ENCODE measurements at places on chromosomes 7 and 10. TPM values are rescaled to one million over a fixed set of nuclear protein-coding genes. Genes with fewer than 3 reads are reported as not detected.

MACC1 gene
- 2.6 TPM for total RNA-seq

CRYGN gene
- total RNA-seq: not detected

FAM20C gene
- 0.98 TPM for total RNA-seq

STEAP1B gene
- total RNA-seq: 4.1 TPM

PRPS1L1 gene
- not detected for total RNA-seq

PILRA gene
- total RNA-seq: 6.8 TPM

GPC2 gene
- 2.6 TPM for total RNA-seq

COL26A1 gene
- not detected for total RNA-seq

PRKAR2B gene
- total RNA-seq: 0.57 TPM

GBX1 gene
- total RNA-seq: not detected

THSD7A gene
- not detected for total RNA-seq

CRPPA gene
- 1.7 TPM for total RNA-seq

UBTD1 gene
- total RNA-seq: 3.3 TPM

ZMIZ1 gene
- 54.4 TPM for total RNA-seq

SNCG gene
- not detected for total RNA-seq

DNAJB9 gene
- 41.2 TPM for total RNA-seq

TSPAN33 gene
- total RNA-seq: 17.0 TPM

TEX36 gene
- not detected for total RNA-seq

CTBP2 gene
- 61.3 TPM for total RNA-seq

RUFY2 gene
- total RNA-seq: 23.4 TPM

DNA sequence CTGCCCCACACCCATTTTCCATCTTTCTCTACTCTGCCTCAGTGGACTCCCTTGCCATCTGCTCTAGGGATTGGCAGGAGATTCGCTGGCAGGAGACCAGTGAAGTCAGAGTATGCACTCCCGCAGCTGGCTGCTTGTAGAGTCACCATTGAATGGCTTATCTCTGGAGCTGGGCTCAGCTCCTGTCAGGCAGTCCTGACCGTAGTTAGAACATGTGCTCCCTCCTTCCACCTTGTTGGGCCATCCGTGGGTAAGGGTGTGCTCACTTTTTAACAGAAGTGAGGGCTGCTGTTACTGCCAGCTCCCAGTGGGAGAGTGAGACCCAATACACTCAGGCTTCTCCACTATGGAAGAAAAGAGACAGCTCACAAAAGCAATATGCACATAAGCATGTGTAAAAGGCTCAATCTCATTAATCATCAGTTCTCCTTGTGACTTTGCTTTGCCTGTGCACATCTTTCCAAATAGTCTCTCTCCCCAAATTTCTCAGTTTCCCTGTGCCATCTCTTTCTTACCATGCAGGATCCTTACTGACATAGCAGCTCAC, 773.3 kb downstream of the GRID1 start:
- DNase-seq: no peak
- H3K27ac ChIP-seq: no peak overlapping the region
- no peak overlapping the region for H3K4me3 ChIP-seq
- H3K36me3 ChIP-seq: no peaks in the 10 kb centered on the region
- H3K4me1 ChIP-seq: no peaks in the 10 kb centered on the region

DNA sequence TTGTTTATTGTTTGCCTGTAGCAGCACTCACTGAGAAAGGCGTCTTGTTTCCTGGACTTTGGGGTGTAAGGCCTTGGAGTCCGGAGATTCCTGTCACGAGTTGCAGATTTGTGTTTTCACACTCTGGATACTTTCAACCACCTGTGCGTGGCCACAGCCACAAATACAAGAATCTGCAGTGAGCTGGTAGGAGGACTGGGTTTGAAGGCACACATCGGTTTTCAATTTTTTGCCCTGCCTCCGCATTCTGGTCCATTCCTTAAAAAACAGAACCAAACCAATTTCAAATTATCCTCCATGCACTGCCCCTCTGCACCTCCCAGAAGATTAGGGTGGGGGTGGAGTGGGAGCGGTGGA, 619 bp downstream of the EXOC4 start:
- peaks cover 6% of the 10 kb centered on the region for H3K36me3 ChIP-seq
- peaks cover 47% of the 10 kb centered on the region for H3K4me1 ChIP-seq
- H3K27ac ChIP-seq: peak overlapping the region; percentile 80
- peak overlapping the region; percentile 96 for H3K4me3 ChIP-seq

- no peak overlapping the region for H3K27ac ChIP-seq
- no peaks in the 10 kb centered on the region for H3K36me3 ChIP-seq
- peaks cover 41% of the 10 kb centered on the region for H3K27me3 ChIP-seq
These were observed 74.6 kb downstream of the WDFY4 start for GRCh38 chr10:48759113-48759901.

GRCh38 chr7:140674356-140674800, 1.6 kb downstream of the ADCK2 start:
- DNase-seq: no peak
- H3K27me3 ChIP-seq: no peaks in the 10 kb centered on the region
- H3K36me3 ChIP-seq: no peaks in the 10 kb centered on the region
- H3K4me1 ChIP-seq: peaks cover 29% of the 10 kb centered on the region
- H3K27ac ChIP-seq: no peak overlapping the region

GRCh38 chr10:122232769-122233168, 38.3 kb upstream of the BTBD16 start:
- H3K4me1 ChIP-seq: no peaks in the 10 kb centered on the region
- no peaks in the 10 kb centered on the region for H3K36me3 ChIP-seq
- H3K4me3 ChIP-seq: no peak overlapping the region
- DNase-seq: no peak
- no peak overlapping the region for H3K27ac ChIP-seq

- no peak for DNase-seq
- H3K4me3 ChIP-seq: no peak overlapping the region
These were observed 265.1 kb downstream of the ZEB1 start for GRCh38 chr10:31584098-31584631.

DNA sequence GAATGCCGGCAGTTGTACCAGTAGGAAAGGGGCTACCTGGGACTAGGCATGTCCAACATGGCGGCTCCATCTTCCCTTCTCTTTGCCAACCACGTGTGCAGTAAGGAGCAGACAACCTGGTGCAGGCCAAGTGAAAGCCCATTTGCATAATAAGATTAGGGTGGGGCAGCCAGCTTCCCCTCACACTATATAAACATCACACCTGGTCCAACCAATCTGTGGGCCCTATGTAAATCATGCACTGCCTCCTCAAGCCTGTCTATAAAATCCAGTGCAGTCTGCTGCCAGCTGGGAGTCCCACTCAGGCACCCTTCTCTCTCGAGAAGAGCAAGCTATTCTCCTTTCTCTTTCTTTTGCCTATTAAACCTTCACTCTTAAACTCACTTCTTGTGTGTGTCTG, 429.3 kb downstream of the CALN1 start:
- no peaks in the 10 kb centered on the region for H3K36me3 ChIP-seq
- no peak for DNase-seq
- peaks cover under 1% of the 10 kb centered on the region for H3K4me1 ChIP-seq

DNA sequence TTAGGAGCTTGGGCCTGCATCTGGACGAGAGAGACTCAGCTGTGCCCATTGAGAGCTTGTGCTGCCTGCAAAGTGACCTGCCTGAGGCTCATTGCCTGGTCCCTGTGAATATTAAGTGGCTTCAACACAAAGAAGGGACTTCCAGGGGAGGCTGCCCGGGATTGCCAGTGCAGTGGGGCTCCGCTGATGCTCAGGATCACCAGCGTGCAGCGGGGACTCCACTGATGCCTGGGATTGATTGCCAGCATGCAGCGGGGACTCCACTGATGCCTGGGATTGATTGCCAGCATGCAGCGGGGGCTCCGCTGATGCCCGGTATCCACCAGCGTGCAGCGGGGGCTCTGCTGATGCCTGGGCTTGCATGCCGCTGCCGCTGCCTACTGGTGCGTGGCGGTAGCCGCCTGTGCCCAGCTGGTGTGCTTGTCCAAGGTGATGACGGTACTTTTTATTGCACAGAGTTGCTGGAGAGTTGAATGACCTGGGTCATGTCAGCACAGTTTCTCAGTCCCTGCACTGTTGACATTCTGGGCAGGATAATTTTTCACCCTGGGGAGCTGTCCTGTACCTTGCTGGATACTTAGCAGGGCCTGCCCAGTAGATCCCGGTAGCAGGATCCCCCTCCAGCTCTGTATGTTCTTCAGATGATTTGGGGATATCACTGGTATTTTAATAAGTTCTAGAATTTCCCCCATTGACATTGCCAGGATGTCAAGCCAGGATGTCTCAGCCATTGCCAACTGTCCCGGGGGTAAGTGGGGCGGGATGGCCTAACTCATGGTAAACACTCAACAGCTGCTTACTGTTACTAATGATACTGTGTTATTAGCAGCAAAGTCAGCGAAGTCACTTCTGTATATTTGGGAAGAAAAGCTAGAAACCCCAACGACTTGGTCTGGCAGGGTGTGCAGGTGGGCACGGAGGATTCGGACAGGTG, 13.0 kb downstream of the DOCK1 start:
- no peaks in the 10 kb centered on the region for H3K4me1 ChIP-seq
- no peak overlapping the region for H3K27ac ChIP-seq
- no peaks in the 10 kb centered on the region for H3K27me3 ChIP-seq
- no peaks in the 10 kb centered on the region for H3K36me3 ChIP-seq
- H3K4me3 ChIP-seq: no peak overlapping the region

DNA sequence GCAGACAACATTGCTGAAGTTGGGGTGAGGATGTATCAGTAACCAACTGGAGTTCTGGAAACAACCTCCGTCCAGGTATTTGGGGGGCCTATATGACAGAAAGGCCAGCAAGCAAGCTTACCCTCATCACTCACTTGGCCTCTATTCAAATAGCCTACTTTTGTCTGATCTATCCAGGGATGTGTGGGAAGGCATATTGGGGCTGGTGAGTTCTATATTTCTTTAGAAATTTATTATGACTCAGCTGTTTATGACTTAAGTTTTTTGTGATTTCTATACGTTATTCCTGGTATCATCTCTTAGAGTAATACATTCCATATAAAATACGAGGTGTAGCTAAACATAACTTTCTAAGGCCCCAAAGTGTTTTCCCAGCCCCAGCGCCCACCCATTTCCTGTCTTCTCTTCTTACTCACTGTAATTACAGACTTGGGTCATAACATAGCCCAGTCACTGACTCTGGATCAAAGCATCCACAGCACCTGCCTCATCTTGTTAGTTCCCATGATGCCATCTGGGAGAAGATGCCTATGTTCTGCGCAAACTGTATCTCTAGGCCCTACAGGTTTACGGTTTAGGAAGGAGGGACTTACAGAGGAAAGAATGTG, 18.1 kb downstream of the GARS1 start:
- no peak overlapping the region for H3K4me3 ChIP-seq
- no peaks in the 10 kb centered on the region for H3K27me3 ChIP-seq
- peaks cover 51% of the 10 kb centered on the region for H3K36me3 ChIP-seq

DNA sequence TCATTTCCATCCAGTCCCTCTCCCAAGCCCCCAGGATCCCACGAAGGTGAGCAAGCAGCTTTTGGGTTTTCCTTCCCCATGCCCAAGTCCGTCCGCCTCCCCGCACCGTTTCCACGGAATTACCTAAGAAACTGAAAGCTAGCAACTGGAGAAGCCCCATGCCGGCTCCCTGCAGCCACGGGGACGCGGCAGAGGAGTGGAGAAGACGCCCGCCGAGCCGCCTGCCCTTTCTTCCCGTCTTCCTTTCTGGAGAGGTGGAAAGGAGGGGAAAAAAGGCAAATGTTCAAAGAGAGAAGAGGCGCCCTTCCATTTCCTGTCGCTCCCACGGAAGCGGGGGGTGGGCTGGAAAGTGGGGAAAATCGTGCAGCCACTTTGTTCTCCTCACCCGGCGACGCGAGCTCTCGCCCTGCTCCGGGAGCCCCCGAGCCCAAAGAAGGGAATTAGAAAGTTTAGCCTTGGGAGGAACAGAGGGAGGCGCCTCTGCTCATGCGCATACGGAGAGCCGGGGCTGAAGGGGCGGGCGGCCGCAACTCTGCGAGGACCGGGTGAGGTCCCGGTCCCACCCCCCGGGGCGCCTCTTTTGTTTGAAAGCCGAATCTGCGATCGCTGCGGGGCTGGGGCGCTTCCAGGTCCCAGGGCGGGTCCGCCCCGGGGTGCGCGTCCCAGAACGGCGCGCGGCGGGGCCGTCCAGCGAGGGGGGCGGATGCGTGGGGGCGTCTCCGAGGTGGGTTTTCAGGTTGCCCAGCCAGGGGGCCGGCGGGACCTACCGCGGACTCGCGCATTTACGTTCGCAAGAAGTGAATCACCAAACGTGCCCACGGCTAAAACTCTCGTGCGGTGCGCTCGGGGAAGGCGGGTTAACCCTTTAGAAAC, at the start of gene LAMB1:
Gene LAMB1, minus strand, starts transcription at position 436 of the 873 bp plus-strand sequence. Its CDS starts 276 bp downstream, at position 160.
- H3K4me3 ChIP-seq: peak within 1 kb of the TSS; percentile 36
- H3K36me3 ChIP-seq: peaks cover 6% of the 10 kb centered on the region
- H3K27me3 ChIP-seq: peaks cover 45% of the 10 kb centered on the region
- H3K4me1 ChIP-seq: no peaks in the 10 kb centered on the region
- no peak within 1 kb of the TSS for H3K27ac ChIP-seq

DNA sequence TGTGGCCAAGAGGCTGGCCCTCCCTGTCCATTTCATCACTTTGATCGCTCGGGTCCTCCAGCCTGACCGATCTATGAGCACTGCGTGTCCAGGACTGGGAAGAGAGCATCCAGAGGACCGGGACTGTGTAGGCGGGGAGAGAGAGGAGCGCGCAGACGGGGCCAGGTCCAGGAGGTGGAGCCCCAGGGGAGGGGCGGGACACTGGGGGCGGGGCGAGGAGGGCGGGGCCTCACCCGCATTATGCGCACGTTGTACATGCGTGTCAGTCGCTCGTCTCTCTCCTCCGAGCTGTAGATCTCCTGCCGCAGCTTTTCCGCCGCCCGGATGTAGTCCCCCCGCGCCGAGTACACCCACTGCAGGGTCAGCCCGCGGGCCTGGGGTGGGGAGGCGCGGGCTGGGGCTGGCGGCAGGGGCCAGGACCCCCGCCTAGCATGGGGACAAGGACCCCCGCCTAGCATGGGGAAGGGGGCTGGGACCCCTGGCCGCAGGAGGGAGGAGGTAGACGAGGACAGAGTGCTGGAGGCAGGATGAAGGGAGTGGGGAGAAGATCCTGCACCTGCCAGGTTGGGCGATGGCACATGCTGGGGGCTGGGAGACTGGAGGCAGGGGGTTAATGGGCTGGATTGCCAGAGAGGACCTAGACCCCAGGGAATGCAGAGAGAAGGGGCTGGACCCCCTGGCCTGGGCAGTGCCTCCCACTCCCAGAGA, 14.3 kb downstream of the MOSPD3 start:
- DNase-seq: peak; percentile 86
- H3K4me3 ChIP-seq: peak overlapping the region; percentile 65
- H3K27ac ChIP-seq: peak overlapping the region; percentile 46
- peaks cover 6% of the 10 kb centered on the region for H3K4me1 ChIP-seq

DNA sequence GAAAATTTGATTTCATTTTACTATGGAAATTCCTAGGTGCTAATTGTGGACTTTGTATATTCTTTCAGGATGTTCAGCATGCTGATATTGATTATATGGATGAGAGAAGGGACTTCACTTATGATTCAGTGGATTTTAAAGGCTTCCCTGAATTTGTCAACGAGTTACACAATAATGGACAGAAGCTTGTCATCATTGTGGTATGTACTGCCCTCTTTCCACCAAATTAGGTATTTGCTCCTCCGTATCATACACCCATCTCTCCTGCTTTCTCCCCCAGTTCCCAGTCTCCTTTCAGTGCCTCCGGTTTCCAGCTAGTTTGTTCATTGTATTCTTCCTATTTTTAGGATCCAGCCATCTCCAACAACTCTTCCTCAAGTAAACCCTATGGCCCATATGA, 34.6 kb downstream of the MGAM start:
- H3K27ac ChIP-seq: no peak overlapping the region
- H3K4me1 ChIP-seq: peaks cover 8% of the 10 kb centered on the region
- no peak overlapping the region for H3K4me3 ChIP-seq
- H3K27me3 ChIP-seq: no peaks in the 10 kb centered on the region

- no peak for DNase-seq
- no peaks in the 10 kb centered on the region for H3K4me1 ChIP-seq
- no peak overlapping the region for H3K27ac ChIP-seq
- no peak overlapping the region for H3K4me3 ChIP-seq
- H3K36me3 ChIP-seq: no peaks in the 10 kb centered on the region
These were observed 14.0 kb downstream of the SLC13A4 start for GRCh38 chr7:135713836-135714470.

- no peak overlapping the region for H3K4me3 ChIP-seq
- no peaks in the 10 kb centered on the region for H3K4me1 ChIP-seq
These were observed 24.8 kb upstream of the PPP2R2D start for GRCh38 chr10:131876017-131876416.

Data from natural killer cell treated with Interleukin-12 subunit alpha and Interleukin-12 subunit beta and Interleukin-15 and Interleukin-18, amount 100 ng/mL, for 72 hours (primary cell).